ENCODE measurements at places on chromosomes 4 and X.
A peak's percentile ranks its signal among the peaks of the same experiment; 100 is the strongest.

GRCh38 chr4:24973404-24973746, 57.4 kb downstream of the LGI2 start:
- DNase-seq = no peak
- no peak overlapping the region for H3K4me3 ChIP-seq
- no peaks in the 10 kb centered on the region for H3K36me3 ChIP-seq
- no peak overlapping the region for H3K27ac ChIP-seq

- DNase-seq = no peak
- H3K36me3 ChIP-seq = no peaks in the 10 kb centered on the region
- H3K27me3 ChIP-seq = no peaks in the 10 kb centered on the region
- H3K27ac ChIP-seq = no peak overlapping the region
These were observed 13.3 kb downstream of the SGMS2 start for GRCh38 chr4:107837776-107838618.

GRCh38 chrX:154000051-154000450, 19.7 kb downstream of the IRAK1 start:
- no peaks in the 10 kb centered on the region for H3K27me3 ChIP-seq
- no peak for DNase-seq
- H3K36me3 ChIP-seq = no peaks in the 10 kb centered on the region
- H3K27ac ChIP-seq = no peak overlapping the region
- no peak overlapping the region for H3K4me3 ChIP-seq

DNA sequence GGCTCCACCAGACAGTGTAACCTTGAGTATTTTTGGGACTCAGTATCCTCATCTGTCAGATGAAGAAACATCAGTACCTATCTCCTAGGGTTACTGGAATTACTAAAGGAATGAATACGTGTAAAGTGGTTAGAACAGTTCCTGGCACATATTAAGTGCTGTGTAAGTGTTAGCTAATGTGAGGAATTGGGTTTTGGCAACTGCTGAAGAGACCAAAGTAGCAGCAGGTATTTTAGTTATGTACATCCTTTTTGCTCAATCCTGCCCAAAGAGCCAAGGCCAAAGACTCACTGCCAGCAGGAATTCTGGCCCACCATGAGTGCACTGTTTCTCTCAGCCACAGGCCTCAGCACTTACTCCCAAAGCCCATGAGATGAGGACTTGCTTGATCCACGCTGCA, 16.7 kb upstream of the MCF2 start:
- H3K27me3 ChIP-seq = no peaks in the 10 kb centered on the region
- no peaks in the 10 kb centered on the region for H3K4me1 ChIP-seq
- no peak for DNase-seq

DNA sequence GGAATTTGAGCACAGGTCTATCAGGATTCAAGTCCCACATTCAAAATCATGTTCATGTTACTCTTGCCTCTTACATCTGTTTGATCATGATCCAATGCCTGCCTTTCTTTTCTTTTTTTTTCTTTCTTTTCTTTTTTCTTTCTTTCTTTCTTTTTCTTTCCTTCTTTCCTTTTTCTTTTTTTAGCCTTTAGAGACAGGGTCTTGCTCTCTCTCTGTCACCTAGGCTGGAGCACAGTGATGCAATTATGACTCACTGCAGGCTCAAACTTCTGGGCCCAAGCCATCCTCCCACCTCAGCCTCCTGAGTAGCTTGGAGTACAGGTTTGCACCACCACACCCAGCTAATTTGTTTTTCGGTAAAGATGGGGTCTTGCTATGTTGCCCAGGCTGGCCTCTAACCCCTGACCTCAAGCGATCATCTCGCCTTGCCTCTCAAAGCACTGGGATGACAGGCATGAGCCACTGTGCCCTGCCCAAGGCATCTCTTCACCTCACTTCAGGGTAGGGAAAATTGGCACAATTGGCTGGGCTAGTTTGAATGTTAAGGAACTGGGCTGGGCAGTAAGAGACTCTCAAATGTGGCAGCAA, 359.2 kb downstream of the FBXW7 start:
- no peak overlapping the region for H3K27ac ChIP-seq
- no peaks in the 10 kb centered on the region for H3K4me1 ChIP-seq
- no peaks in the 10 kb centered on the region for H3K27me3 ChIP-seq
- no peak for DNase-seq

DNA sequence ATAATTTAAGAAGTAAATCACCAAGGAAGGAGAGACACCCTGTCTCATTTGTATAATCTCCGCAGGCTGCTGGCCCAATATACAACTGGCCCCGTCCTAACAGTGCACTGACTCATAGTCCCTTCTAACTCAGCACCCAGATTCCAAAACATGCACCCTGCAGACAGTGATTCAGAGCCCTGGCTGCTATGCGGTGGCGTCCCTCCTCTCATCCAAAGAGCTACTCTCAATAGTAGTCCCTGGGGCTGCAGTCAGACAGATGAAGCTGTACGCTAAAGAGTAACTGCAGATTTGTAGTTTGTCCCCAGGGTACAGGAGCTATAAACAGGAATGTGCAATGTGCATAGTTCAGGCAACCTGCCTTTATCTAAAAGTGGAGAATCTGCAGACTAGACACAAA, 23.0 kb downstream of the GABRA3 start:
- H3K4me3 ChIP-seq = no peak overlapping the region
- H3K36me3 ChIP-seq = no peaks in the 10 kb centered on the region
- H3K27ac ChIP-seq = no peak overlapping the region
- no peaks in the 10 kb centered on the region for H3K4me1 ChIP-seq
- no peaks in the 10 kb centered on the region for H3K27me3 ChIP-seq
- DNase-seq = no peak

DNA sequence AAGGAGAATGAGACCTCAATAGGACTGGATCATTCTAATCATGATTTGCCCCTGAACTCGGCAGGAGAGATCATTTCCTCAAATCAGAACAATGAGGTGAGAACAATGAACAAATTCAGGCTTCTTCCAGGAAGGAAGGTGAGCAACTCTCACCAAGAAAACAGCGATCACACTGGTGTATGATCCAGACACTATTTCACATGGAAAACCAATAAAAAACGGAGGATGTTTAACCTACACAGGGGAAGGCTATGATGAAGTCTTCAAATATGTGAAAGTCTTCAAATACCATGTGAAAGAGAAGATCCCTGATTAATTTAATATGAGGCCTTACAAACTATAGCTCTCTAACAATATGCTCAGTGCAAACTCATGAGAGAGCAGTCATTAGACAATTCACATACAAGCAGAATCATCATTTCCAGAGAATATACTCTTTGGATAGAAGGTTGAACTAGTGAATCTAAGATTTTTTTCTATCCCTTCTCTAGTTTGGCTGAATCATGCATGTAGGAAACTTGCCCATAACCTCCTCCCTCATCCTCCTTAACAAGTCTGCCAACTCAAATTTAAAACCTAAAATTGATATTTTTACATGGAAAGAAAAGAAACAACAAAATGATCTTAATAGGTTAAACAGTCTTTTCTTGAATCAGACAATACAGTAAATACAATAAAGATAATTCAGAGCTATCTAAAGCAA, 122.5 kb downstream of the ADAMTS3 start:
- peak overlapping the region; percentile 19 for H3K27ac ChIP-seq
- H3K4me3 ChIP-seq = no peak overlapping the region
- H3K27me3 ChIP-seq = no peaks in the 10 kb centered on the region
- no peaks in the 10 kb centered on the region for H3K4me1 ChIP-seq
- DNase-seq = no peak
